Left renal pelvis (tissue), 4 donors: ENCODE measurements at places on chromosomes 16 and 17. TPM values are rescaled to one million over a fixed set of nuclear protein-coding genes. Genes with fewer than 3 reads are reported as not detected.

Gene GRIN2A
- 0.66 TPM for polyA plus RNA-seq

Gene KRTAP1-1
- not detected for polyA plus RNA-seq

Gene TBC1D3H
- polyA plus RNA-seq = not detected

Gene CMTM1
- polyA plus RNA-seq = 5.6 TPM

Gene SMPD3
- 2.7 TPM for polyA plus RNA-seq

Gene KRTAP1-5
- polyA plus RNA-seq = not detected

Gene VTN
- 15.6 TPM for polyA plus RNA-seq

Gene SULT1A2
- polyA plus RNA-seq = 2.1 TPM

Gene STX1B
- polyA plus RNA-seq = 1.6 TPM

- no peak for DNase-seq
Observed at GRCh38 chr16:11430601-11431317, 85.5 kb downstream of the RMI2 start.

DNA sequence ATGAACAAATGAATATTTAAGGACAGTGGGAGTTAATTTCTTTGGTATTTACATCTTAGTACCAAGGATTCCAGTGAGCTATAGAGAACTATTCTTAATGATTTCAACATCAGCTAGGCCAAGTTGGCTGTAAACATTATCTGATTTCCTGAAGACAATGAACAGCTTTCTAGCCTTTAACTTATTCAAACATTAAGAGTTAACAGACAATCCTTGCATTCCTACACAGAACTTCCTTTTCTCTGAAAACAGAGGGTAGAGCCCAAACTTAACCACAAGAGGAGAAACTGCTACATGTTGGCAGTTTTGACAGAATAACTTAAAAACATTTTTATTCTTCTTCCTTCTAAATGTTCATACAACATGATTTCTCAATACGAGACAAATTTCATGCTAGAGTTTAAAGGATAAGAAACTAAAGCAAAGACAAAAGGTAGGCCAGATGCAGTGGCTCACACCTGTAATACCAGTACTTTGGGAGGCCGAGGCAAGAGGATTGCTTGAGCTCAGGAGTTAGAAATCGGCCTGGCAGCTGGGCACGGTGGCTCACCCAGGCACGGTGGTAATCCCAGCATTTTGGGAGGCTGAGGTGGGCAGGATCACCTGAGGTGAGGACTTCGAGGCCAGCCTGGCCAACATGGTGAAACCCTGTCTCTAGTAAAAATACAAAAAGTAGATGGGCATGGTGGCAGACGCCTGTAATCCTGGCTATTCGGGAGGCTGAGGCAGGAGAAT lies 4.4 kb downstream of the CRLF3 start:
- no peak for DNase-seq

DNA sequence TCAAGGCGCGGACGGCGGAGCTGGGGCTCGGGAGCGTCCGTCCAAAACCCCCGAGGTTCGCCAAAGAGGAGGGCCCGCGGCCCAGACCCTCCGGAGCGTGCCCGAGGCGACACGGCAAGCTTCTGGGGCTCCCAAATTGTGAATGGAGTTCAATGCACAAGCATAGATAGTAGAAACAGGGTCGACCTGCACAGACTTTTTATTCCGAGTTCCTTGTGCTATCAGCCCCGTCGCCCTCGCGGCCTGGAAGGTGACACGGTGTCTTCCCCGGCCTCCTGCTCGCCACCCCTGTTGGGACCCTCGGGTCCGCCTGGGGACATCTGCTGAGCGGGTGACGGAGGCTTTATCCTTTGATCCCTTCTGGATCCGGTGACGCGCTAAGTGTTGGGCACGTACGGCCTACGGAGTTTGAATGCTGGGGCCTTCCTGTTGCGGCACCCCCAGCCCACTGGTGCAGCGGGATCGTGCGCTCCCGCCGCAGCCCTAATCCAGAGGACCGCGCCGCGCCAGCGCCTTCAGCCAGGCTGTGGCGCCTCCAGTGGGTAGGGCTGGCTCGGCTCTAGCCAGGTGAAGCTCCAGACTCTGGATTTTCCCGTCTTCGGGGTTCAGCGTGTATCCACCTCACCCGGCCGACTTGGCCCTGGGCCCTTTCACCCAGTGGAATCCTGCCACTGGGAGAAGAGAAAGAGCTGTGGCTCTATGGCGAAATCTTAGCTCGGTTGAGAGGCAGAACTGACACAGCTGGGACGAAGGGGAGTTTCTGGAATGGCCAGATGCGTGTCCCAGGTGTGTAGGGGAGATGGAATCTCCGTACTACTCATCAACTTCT lies 17.0 kb upstream of the NTN1 start:
- DNase-seq = no peak

- DNase-seq = no peak
Observed at GRCh38 chr17:42422412-42422957, 571 bp downstream of the CAVIN1 start.

DNA sequence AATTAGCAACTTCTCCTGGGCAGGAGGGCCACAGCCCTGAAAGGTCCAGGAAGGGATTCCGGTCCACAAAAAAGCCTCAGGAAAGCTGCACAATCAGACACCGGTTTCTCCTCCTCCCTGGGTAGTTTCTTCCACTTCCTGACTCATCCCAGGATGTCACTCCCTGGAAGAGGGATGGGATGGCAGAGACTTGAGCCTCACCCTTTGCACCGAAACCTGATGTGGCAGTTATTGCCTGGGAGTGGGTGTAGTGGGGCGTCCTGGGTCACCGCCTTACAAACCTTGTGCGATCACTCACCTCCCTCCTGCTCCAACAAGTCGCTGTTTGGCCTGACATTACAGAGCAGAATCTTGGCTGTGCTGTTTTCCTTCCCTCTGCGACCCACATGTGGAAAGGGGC lies 70.8 kb downstream of the LYRM1 start:
- no peak for DNase-seq

GRCh38 chr17:17947966-17948365 lies 24.2 kb downstream of the TOM1L2 start:
- DNase-seq = no peak

- DNase-seq = no peak
Observed at GRCh38 chr16:50941681-50942080, 199.8 kb downstream of the CYLD start.

GRCh38 chr17:21774263-21774662 lies 81.9 kb downstream of the KCNJ18 start:
- no peak for DNase-seq

DNA sequence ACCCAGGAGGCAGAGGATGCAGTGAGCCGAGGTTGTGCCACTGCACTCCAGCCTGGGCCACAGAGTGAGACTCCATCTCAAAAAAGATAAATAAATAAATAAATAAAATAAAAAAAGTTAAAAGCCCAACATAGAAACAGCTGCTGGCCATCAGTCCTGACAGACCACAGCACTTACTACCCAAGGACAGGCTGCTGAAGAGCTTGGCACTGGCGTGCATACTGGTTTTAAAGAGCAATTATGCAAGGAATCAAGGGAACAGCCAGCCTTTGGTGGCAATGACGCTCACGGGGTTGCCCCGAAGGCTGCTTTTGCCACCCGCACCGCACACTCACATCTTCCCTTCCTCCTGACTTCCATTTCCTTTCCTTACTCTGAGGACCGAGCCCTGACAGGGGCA lies 4.2 kb downstream of the PLD6 start:
- no peak for DNase-seq

- DNase-seq = no peak
Observed at GRCh38 chr17:57281887-57282286, 25.6 kb downstream of the MSI2 start.

DNA sequence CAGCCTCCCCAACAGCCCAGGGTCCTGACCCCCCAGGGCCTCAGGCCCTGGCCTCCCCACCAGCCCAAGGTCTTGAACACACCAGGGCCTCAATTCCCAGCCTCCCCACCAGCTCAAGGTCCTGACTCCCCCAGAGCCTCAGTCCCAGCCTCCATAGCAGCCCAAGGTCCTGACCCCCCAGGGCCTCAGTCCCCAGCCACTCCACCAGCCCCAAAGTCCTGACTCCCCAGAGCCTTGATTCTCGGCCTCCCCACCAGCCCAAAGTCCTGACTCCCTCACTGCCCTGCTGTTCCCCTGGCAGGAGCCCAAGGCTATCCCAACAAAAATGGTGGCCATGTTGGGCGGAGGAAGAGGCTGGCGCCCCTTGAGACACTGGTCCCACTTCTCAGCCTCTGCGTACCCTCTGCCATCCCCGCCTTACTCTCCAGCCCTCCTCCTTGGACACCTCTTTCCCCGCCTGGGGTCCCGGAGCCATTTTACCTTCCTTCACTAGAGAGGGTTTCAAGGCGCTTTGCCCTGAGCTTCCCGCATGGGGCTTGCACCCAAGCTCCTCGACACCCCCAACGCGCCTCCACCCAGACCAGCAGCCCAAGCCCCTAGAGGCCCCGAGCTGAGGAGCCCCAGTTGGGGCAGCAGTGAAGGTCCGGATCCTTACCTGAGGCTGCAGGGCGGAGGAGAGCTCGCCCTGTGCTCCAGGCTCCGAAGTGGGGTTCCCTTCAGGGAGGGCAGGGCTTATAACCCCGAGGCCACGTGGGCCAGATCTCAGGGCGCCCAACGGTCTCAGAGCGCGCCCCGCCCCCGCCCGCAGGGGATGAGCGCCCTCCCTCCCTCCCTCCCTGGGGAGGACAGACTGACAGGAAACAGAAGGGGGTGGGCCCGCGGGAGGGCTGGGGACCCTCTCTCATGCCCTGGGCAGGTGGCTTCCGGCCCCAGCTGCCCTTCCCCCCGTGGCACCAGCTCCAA lies 3.5 kb upstream of the TSPOAP1 start:
- DNase-seq = no peak

DNA sequence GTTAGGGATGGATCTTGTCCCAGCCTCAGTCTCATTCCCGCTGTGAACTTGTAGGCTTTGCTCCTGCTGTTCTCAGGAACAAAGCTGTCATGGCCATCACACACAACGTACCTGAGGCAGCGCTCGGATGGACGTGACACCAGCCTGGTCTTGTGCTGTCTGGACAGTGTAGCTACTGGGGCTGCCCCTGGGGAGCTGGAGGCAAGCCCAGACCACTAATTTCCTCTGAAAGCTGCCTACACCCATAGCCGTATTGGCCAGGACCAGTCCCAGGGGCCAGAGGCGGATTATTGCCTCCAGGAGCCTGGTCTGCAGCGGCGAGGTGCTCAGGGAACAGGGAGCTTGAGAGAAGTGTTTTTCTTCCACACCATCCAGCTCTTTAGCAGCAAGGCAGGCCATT lies 11.7 kb downstream of the ZNHIT3 start:
- no peak for DNase-seq

GRCh38 chr16:79628988-79629387 lies 28.5 kb upstream of the MAF start:
- no peak for DNase-seq

- no peak for DNase-seq
Observed at GRCh38 chr16:85461814-85462713, 151.1 kb upstream of the GSE1 start.

- DNase-seq = no peak
Observed at GRCh38 chr17:30597776-30598288, 120.6 kb downstream of the GOSR1 start.

DNA sequence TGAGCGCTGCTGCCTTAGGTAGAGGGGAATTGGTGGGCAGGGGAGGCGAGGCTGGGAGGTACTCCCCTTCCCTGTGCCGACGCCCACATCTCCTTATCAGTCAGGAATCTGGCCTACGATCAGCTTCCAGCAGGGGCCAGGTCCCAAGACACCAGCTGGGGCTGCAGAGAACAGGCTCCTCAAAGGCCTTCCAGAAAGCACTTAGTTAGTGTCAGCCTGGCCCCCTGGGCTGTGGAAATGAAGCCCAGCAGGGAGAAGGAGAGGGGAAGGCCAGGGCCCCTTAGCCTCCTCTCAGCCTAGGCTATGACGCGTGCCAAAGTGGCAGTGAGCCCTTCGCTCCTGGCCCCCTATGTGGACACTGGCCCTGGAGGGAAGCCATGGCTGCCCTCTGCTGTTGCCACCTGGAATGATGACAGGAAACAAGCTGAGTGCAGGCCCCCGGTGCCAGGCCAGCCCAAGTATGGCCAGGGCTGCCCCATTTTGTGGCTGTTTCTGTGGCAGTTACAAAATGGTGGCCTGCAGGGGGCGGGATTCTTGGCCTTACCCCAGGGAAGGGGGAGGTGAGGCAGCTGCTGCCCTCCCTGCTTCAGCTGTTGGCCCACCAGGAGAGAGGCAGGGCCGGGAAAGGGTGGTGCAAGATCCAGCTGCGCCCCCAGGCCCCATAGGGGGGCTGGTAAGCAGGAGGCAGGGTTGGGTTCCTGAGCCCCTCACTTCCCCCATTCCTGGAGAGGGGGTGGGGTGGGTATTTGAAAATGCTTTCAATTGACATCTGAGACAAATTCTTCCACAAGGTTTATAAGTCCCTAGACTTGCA lies 11.3 kb downstream of the TBX4 start:
- DNase-seq = no peak

GRCh38 chr16:66474750-66475199 lies 47.7 kb downstream of the BEAN1 start:
- DNase-seq = no peak

- no peak for DNase-seq
Observed at GRCh38 chr16:50442221-50442620, 73.4 kb upstream of the BRD7 start.

DNA sequence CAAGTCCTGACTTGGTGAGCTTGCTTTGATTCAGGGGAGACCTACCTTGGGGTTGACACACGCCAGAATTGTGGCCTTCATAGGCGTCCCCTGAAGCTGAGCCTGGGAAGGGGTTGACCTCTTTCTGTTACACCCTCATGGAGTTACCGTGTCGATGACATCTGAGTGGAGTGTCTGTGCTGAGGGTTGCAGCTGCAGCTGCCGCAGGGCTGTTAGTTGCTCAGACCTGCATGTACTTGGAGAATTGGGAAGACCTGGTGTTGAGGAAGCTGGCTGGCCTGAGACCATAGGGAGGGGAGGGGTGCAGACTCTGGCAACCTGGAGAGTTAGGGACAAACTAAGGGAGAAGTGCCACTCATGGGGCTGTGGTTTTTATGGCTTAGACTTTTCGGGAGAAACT lies 9.6 kb downstream of the GSE1 start:
- no peak for DNase-seq

DNA sequence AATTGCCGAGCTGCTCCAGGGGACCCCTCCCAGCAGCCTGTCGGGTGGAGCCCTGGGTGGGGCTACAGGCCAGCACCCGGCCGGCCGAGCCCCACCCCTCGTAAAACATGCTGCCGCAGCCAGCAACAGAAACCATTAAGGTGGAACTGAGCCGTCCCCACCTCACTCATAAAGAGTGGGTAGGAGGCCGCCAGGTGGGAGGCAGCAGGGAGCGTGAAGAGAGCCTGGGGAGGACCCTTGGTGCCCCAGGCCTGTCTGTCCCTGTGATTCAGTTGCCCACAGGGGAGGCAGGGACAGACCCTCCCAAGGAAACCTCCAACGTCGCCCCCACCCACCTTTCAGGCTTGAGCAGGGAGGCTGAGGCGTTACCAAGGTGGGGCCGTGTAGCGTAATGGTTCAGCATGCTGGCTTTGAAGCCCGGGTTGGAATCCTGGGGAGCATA lies 8.4 kb downstream of the FOXN1 start:
- no peak for DNase-seq
